ENCODE measurements at places on chromosomes 2 and 18.

- no peak for DNase-seq
Measured at GRCh38 chr18:33583901-33584300, 5.9 kb downstream of the ASXL3 start.

DNA sequence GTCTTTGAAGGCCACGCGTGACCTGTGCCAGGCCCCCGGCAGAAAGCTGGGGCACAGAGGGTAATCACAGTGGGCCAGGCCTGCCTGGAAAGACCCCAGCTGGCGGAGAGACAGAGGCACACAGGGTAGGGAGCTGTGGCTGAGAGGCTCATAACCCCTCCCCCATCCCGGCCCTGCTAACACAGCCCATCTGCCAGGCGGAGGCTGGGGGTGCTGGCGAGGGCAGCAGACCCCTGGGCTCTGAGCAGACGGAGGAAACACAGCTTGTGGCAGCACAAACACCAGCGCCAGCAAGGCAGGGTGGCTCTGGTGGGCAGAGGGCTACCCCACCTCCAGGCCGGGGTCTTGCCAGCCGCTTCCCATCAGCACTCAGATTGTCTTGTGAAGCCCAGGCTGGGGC lies 19.0 kb downstream of the HS6ST1 start:
- DNase-seq: no peak

GRCh38 chr2:107804608-107805498 lies 21.8 kb upstream of the RGPD4 start:
- DNase-seq: no peak

DNA sequence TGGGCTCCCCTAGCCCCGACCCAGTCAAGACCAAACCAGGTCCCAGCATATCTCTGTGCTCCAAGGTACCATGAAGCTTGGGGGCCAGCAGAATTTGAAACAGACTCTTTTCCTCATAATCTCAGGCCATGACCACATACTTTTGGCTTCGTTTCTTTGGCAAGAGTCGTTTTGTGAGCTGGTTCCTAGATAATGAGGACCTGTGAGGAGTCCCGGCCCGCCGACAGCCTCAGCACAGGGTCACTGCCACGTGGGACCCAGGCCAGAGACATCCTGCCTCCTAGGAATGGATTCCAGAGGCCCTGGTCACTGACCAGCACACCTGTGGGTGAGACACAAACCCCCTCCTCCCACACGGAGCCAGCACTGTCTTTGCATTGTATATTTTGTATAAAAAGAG lies 73.5 kb downstream of the VAPA start:
- no peak for DNase-seq

DNA sequence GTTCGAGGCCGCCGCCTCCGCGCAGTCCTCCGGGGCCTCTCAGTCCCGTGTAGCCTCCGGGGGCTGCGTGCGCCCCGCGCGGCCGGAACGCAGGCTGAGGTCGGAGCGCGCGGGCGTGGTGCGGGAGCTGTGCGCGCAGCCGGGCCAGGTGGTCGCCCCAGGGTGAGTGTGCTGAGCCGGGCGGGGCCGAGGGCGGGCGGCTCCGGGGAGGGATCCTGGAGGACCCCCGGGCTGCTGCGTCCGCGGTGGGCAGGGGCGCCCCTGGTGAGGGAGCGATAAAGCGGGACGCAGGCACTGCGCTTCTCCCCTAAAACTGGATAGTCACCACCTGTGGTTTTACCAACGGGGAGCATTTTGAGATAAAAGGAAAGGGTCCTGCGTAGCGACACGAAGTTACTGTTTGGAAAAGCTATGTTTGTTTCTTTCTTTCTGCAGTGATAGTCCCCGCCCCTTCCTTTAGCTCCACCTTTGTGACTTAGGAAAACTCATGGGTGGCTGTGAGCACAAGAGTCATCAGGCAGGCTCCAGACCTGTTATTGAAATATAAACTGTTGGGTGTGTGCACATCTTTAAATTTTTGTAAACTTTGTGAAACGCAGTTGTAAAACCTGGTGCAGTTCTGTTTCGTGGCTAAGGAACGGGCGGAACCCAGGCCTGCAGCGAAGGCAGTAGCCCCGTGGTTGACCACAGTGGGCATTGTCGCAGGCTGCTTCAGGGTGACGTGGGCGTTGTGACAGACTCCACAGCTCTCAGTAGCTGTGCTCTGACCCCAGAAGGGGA lies 687 bp downstream of the CTDP1 start:
- DNase-seq: no peak

DNA sequence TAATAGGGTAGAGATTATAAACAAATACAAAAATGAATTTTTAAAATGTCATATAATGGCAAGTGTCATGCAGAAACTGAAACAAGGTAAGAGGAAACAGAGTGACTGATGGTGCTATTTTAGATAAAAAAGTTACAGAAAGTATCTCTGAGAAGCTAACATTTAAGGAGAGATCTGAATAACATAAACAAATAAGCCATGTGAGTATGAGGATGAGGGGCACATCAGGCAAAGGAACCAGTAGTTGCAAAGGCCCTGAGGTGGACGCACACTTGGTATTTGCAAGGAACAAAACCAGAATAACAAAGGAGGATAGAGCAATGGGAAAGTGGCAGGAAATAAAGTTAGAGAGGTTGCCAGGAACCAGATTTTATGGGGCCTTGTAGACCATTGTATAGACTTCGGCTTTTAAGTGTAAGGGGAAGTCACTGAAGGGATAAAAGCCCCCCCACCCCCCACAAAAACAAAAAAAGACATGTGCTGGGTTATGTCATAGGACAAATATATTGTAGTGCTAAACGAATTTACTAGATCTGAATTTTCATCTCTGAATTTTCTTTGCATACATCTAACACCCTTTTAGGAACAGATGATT lies 159.2 kb downstream of the DTNB start:
- DNase-seq: no peak

DNA sequence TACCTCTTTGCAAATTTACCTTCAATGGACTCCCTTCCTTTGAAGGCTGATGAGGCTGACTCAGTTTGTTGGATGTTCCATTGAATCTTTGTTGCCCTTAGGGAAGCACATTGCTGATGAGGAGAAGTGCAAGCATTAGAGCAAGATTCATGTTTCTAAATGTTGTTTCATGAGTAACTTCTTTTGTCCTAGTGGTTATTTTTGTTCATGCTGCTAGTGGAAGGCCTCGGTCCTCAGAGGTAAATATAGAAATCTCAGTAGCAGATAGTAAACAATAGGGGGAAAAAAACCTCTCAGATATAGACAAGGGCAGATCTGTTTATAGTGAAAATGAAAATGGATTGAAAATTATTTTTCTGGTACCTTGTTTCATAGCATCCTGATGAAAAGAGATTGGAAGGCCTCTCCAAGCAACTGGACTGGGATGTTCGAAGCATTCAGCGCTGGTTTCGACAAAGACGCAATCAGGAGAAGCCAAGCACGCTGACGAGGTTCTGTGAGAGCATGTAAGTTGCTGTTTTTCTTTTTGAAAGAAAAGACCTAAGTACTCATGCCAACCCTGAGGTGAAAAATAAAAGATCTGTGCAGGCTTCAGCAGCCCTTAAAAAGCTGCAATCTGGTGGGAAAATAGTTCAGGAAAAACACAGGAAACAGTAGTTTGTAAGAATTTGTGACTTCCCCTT lies 104.9 kb downstream of the CERS6 start:
- no peak for DNase-seq

- no peak for DNase-seq
Measured at GRCh38 chr2:223536546-223536945, 65.6 kb downstream of the SCG2 start.

All from iPS DF 6.9 (cell line).